ENCODE measurements at places on chromosomes 5 and 9.
A peak's percentile ranks its signal among the peaks of the same experiment; 100 is the strongest.

GRCh38 chr5:122846051-122846550, 688 bp downstream of the SNX24 start:
- DNase-seq: no peak

DNA sequence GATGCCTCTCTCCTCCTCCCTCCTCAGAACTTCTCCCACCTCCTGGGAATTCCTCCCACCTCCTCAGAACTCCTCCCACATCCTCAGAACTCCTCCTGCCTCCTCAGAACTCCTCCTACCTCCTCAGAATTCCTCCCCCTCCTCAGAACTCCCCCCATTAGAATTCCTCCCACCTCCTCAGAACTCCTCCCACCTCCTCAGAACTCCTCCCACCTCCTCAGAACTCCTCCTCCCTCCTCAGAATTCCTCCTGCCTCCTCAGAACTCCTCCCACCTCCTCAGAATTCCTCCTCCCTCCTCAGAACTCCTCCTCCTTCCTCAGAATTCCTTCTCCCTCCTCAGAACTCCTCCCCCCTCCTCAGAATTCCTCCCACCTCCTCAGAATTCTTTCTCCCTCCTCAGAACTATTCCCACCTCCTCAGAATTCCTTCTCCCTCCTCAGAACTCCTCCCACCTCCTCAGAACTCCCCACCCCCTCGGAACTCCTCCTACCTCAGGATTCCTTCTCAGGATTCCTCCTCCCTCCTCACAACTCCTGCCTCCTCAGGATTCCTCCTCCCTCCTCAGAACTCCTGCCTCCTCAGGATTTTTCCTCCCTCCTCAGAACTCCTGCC, 23.9 kb downstream of the SLC46A2 start:
- no peak for DNase-seq

DNA sequence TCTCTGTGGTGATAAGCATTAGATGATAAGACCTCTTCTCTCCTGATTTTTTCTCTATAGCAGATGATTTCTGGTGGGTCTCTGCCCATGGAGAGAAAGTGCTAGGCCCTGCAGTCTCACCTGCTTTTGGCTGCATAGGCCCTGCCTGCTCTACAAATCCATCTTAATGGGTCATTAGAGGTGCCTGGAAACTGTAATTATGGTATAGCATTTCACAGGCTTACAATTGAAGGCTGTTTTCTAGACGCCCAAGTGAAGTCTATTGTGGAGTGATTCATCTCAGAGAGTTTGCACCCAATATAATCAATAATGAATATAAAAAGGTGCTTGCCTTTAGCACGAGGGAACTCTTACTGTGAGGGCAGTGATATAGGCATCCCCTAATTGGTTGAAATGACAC, 33.8 kb downstream of the NEUROG1 start:
- no peak for DNase-seq

DNA sequence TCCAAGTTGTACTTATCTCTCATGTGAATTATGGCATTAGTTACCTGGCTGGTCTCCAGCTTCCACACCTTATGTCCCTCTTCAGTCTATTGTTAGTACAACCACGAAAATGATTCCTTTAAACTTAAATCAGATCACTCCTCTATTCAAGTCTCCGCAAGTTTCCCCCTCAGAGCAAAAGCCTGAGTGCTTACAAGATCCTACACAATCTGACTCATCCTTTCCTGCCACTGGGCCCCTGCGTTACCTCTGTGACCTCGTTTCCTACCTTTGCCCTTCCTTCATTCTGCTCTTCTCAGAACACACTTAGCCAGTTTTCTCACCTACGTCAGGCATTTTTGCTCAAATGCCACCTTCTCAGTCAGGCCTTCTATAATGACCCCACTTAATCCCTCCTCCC, 45.1 kb upstream of the GLIS3 start:
- DNase-seq: no peak

- no peak for DNase-seq
These were observed 46.3 kb downstream of the NACC2 start for GRCh38 chr9:136048560-136049411.

DNA sequence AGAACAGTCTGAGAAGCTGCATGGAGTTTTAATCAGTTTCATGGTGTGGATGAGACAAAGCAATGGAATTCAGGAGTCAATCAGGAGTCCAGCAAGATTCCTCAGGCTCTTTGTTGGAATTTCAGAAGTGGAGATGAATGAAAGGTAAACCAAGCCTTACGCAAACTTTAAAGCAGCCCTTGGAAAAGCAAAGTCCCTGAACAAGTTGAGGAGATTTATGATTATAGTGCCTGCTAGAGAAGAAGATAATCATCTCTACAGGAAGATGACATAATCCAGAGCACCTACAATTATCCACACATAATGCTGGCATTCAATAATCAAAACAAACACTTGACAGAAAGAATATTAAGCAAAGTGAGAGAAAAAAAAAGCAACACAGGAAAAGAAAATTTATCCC, 1380.1 kb upstream of the NUDT12 start:
- DNase-seq: no peak

GRCh38 chr9:2231829-2232228, 216.7 kb downstream of the SMARCA2 start:
- DNase-seq: no peak

DNA sequence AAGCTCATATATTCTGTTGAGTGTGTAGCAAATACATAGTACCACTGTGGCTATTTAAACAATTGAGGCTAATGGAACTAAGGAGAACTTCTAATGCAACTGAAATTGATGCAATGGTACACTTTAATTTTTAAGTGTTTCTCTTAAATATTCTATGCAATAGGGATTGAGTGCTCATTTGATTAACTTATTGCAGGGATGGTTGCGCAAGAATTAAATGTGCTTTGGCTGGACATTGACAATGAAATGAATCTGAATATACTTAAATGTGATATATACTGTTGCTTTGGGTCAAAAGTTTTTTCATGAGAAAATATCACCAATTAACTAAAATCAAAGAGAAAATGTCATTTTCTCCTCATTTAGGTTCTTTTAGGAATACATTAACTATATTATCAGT, 227.1 kb downstream of the ARL15 start:
- no peak for DNase-seq

DNA sequence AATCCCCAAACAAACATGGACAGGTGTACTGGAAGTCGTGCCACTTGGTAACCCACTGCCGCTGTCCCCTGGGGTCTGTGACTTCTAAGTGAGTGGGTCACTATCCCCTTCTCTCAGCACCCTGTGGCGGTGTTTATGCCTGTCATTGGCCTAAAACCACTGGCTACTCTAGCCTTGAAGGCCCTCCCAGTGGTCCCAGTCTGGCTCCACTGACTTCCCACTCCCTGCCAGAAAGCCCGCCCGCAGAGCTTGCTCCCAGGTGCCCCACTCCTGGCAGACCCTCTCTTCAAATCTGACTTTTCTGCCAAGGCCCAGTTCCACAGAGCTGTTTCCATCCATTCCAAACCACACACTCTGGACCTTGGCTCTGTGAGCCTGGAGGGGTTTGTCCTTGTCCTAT, 274.5 kb downstream of the HSPA4 start:
- no peak for DNase-seq

DNA sequence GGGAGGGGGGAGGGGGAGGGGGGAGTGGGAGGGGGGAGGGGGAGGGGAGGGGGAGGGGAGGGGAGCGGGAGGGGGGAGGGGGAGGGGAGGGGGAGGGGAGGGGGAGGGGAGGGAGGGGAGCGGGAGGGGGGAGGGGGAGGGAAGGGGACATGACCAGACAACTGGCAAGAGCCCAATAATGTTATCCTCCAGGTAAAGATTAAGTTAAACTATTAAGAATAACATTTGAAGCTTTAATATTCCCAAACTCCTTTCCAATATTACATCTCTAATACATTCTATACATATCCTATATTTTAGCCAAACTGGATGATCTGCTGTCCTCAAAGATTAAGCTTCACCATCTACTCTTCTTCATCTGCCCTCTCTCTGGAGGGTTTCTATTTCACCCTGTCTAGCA, 25.8 kb downstream of the C5 start:
- DNase-seq: no peak

DNA sequence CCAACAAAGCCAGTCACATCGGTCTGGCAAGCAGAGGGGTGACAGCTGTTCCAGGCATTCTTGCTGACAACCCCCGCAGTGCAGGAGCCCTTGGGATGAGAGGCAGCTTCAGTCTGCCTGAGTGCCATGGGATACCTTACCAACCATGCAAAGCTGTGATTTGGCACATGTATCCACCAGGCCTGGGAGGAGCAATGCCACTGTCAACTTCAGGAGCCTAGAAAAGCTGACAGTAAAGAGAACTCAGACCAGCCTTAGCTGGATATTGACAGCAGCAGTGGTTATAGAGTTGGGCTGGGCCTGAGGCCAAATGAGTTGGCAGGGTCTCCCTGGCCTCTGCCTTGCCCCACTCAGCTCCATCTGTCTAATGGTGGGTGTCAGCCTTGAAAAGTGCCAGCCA, 10.1 kb upstream of the PLPPR1 start:
- no peak for DNase-seq

GRCh38 chr5:55820488-55820887, 30.7 kb upstream of the IL31RA start:
- no peak for DNase-seq

DNA sequence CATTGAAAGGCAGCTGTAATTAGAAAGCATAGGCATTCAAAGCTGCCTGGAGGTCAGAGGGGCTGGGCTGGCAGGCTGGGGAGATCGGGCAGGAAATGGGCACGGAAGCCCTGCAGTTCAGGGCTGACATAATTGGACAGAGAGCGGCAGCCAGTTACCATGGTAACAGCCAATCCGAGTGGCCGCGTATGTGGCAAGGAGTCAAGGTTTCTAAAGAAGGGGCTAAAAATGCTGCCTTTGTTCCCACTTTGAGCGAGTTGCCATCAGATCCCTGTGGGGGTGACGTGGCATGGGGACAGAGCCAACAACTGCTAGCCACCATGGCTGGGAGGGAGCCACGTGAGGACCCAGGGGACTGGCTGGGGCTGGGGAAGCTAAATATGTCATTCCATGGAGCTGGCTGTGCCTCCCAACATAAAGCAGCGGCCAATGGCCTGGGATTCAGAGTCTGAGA, 44.7 kb upstream of the NDFIP1 start:
- peak; percentile 93 for DNase-seq

DNA sequence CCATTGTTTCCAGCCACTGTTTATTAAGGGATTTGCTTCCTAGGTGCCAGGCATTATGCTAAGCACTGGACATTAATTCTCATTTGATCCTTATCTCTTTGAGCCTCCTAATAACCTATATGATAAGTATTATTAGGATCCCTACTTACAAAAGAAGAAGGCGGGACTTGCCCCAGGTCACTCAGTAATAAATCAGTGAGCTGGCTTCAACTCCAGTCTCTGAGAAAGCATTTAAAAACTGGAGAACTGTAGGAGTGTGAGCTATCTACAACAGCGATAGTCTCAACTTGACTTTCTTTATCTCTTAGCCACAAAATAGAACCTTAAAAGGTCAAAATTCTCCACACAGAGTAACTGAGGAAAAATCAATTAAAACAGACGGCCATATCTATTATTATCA, 155.0 kb downstream of the GNAQ start:
- DNase-seq: no peak

GRCh38 chr5:144183254-144183889, 12.7 kb downstream of the KCTD16 start:
- DNase-seq: peak; percentile 57

DNA sequence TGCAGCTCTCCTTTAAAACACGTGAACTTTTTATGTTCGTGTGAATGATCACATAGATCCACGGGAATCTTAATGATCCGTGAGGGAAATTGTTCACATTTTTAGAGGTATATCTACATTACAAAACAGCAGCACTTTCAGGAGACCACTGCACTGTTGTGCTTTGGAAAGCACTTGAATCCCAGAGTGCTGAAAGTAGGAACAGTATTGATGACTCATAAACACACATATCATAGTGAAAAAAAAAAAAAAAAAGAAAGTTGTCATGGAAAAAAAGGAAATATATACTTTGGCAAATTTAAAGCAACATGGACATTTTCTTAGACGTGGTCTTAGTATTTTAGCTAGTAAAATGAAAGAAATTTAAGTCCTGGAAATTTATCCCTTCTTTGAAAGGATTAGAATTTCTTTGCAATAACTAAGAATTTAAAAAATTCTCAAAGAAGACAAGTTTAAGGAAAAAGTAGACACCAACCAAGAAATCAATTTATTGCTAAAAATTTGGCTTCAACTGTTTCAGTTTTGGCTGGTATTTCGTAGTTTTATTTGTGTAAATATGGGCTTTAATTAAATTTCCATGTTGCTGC, 55.4 kb downstream of the ADGRV1 start:
- DNase-seq: no peak

- no peak for DNase-seq
These were observed 64.6 kb downstream of the RGS3 start for GRCh38 chr9:113528088-113528487.

DNA sequence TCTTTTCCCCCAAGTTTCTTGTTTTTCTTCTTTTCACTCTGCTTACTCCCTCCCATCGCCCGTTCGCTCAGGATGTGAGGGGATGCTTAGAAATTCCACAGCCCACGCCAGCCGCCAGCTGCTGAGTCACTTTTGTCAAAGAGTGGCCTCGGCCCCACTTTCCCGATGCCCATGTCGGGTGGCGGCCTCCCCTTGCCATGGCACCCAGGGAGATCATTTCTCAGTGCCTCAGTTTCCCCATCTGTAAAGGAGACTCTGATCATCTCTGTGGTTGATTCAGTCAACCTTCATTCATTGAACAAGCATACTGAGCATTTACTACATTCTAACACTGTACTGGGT, 353 bp upstream of the PDGFRB start:
- DNase-seq: no peak

GRCh38 chr5:2330325-2331130, 420.9 kb downstream of the IRX2 start:
- no peak for DNase-seq

DNA sequence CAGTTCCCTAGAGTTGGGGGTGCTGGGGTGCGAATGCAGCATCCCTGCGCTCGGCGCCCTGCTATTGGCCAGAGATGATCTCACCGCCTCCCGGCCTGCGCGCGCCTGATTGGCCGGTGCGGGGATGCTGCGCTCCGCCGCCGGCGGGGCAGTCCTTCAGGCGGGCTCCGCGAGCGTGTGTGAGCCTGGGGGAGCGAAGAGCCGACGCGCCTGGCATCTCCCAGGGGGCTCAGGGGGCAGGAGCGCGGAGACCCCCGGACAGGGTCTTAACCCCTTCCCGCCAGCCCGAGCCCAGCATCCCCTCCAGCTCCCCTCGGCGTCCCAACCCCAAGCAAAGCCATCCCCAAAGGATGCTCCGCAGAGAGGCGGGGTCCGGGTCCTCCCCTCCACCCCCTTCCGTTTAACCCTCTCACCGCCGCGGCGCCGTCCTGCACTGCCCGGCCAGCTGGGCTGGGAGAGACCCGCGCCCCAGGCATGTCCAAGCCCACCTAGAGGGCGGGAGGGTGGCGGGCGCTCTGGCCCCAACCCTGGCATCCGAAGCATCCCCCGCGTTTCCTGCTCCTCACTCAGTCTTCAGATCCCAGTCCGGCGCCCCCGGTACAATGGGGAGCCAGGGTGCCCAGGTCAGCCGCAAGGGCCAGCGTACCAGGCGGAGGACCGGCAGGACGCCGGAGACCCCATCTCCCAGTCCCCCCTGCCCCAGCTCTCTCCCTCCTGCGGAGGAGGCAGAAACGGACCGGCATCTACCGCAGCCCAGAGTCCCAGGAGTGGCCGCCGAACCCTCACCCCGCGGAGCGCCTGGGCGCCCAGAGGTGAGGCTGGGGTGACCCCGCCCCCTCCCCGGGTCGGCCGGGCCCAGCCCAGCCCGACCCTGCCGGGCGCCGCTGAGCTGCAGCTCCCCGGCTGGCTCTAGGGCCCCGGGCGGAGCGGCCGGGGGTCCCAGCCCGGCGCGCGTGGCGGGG, 19.3 kb upstream of the TOR2A start:
- peak; percentile 89 for DNase-seq

All from eye (tissue), 1 donor.